ENCODE measurements at places on chromosomes 7 and 10. TPM values are rescaled to one million over a fixed set of nuclear protein-coding genes. Genes with fewer than 3 reads are reported as not detected.

EFCAB10 gene
- 0.72 TPM for total RNA-seq

HILPDA gene
- total RNA-seq: 2.5 TPM

ACSM6 gene
- not detected for total RNA-seq

SCART1 gene
- 12.3 TPM for total RNA-seq

RSPH10B gene
- total RNA-seq: not detected

PRLHR gene
- not detected for total RNA-seq

ABCB1 gene
- 25.8 TPM for total RNA-seq

NKX1-2 gene
- not detected for total RNA-seq

HMX2 gene
- not detected for total RNA-seq

CACNB2 gene
- not detected for total RNA-seq

XPNPEP1 gene
- total RNA-seq: 63.2 TPM

GPRIN2 gene
- total RNA-seq: not detected
